ENCODE measurements at places on chromosomes 1 and 21. TPM values are rescaled to one million over a fixed set of nuclear protein-coding genes. Genes with fewer than 3 reads are reported as not detected.

DNA sequence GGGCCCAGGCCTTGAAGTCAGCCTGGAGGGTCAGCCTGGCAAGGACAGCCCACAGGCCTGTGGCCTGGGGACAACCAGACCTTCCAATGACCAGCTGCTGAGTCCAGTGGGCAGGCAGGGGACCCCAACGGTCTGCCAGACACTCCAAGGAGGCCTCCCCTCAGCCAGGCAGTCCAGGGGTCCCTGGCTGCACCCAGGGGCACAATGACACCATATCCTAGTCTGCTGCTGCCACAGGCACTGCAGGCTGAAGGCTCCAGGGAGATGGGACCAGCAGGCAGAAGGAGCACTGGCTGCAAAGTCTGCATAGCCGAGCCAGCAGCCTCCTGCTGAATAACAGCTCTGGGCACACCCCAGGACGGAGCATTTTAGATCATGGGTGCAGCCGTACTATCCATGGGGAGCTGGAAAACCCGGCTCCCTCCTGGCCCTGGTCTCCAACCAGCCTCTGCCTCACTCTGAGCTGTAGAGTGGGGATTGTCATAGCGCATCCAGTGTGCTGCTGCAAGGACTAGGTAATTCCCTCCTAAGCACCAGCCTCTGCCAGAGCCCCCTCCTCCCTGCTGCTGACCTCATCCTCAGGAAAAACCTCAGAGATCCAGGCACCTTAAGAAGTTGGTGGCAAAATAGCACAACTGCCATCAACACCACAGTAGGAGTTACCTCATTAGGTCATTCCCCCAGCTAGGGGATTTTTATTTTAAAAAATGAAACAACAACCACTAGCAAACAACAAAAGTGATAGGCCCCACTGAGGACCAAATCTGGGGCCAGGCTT lies 4.8 kb upstream of the LAPTM5 start:
- no peak overlapping the region for H3K27ac ChIP-seq
- no peak for DNase-seq
- peaks cover 71% of the 10 kb centered on the region for H3K4me1 ChIP-seq

DNA sequence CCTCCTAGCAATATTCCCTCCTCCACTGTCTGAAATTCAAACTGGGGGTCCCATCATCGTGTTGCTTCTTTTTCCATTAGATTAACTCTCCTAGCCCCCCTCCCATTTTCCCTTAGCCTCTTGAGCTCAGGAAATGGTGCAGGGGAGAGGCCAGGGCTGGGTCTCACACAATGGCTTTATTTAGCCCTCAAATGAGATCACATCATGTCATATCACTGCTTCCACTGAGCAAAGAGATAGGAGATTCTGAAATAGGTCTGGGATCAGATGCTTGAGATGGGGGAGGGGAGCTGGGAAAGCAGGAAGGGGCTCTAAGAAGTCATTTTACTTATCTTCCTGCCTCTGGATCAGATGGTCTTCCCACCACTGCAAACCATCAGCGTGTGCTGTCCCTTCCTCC lies 17.8 kb upstream of the ARHGEF2 start:
- no peaks in the 10 kb centered on the region for H3K36me3 ChIP-seq
- DNase-seq: no peak
- no peak overlapping the region for H3K4me3 ChIP-seq
- no peaks in the 10 kb centered on the region for H3K4me1 ChIP-seq
- H3K27ac ChIP-seq: no peak overlapping the region

GRCh38 chr1:179599623-179600249 lies 8.1 kb downstream of the TDRD5 start:
- H3K4me3 ChIP-seq: no peak overlapping the region
- H3K27me3 ChIP-seq: peaks cover 8% of the 10 kb centered on the region
- H3K27ac ChIP-seq: no peak overlapping the region
- H3K4me1 ChIP-seq: no peaks in the 10 kb centered on the region
- no peak for DNase-seq

GRCh38 chr1:29706936-29707335 lies 470.6 kb downstream of the PTPRU start:
- no peak overlapping the region for H3K4me3 ChIP-seq
- DNase-seq: no peak
- no peak overlapping the region for H3K27ac ChIP-seq
- H3K27me3 ChIP-seq: peaks cover 27% of the 10 kb centered on the region

DNA sequence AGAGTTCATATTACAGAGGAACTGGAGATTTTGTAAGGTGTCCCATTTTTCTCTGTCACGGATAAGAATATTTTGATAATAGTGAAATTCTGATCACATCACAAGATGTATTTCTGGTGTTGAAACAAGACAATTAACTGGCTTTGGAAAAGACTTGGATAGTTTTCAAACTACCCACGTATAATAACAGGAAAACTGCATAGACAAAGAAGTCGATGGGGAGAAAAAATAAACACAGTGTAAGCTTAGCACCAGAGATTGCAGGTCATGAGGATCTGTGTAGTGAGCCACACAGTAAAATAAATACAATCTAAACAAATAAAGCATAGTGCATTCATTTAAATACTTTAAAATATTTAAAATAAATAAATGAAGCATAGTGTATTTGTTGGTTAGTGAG lies 452.3 kb upstream of the ADAMTS5 start:
- no peak overlapping the region for H3K27ac ChIP-seq
- H3K4me1 ChIP-seq: no peaks in the 10 kb centered on the region
- no peaks in the 10 kb centered on the region for H3K36me3 ChIP-seq
- DNase-seq: no peak
- H3K27me3 ChIP-seq: no peaks in the 10 kb centered on the region

DNA sequence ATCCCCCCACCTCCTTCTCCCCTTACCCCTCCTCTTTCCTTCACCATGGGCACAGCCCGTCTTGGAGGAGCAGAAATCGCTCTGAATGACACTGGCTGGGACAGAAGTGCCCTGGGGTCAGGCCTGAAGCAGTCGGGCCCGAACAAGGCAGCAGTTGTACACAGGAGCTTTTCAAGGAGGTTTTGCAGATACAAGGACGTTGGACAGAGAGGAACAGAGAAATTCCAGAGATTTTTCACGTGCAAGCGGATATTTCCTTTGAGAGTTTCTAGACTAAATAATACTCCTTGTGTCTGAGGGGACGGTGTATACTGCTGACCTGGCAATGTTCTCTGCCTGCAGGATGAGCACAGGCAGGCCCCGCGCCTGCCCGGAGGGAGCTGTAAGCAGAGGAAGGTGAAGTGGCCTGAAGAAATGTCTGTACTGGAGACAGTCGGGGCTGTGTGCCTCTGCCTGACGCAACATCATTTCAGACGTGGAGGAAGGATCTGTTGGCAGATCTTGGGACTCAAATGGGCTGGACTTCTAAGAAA lies 95.3 kb upstream of the SLC25A33 start:
- no peaks in the 10 kb centered on the region for H3K27me3 ChIP-seq
- DNase-seq: no peak
- H3K27ac ChIP-seq: no peak overlapping the region
- no peak overlapping the region for H3K4me3 ChIP-seq
- no peaks in the 10 kb centered on the region for H3K4me1 ChIP-seq

Gene LRRN2
- not detected for total RNA-seq

Gene TLR5
- total RNA-seq: 2.5 TPM

Gene MR1
- total RNA-seq: 16.2 TPM
